ENCODE measurements at places on chromosomes 1 and 21.
A peak's percentile ranks its signal among the peaks of the same experiment; 100 is the strongest.

GRCh38 chr1:151146072-151146411 is 389 bp downstream of the SEMA6C start:
- DNase-seq = no peak

DNA sequence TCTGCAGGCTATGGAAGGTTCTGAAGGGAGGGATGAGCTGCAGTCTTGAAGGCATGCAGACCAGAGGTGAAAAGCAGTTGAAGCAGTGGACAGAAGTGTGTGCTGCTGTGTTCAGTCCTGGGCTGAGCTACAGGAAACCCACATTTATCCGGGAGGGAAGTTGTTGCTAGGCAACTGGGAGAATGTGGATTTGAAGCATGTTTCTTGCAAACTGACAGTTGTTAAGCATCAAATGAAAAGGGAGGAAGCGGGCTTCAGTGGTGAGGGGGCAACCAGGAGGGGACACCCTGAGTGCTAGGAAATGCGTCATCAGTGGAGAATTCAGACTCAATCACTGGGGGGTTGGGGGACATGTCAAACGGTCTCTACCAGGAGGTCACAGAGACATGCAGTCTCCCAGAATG is 28.7 kb downstream of the ABCA4 start:
- no peak for DNase-seq

- no peak for DNase-seq
These were observed 73.1 kb downstream of the UBIAD1 start for GRCh38 chr1:11345971-11346715.

DNA sequence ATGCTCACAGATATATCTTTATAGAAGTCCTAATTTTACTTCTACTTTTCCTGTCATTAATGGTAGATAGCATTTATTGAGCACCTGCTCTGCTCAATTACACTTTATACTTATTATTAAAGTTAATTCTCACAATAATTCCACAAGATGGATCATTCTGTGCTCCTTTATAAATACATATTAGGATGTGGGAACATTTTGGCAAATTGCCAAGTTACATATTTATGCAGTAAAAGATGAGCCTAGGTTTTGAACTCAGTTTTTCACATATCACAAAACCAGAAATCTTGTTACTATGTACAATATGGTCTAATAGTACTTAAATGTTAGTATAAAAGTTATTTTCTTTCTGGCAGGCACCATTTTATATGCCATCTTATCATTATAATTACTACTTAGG is 895.0 kb upstream of the B3GALT2 start:
- DNase-seq = no peak

DNA sequence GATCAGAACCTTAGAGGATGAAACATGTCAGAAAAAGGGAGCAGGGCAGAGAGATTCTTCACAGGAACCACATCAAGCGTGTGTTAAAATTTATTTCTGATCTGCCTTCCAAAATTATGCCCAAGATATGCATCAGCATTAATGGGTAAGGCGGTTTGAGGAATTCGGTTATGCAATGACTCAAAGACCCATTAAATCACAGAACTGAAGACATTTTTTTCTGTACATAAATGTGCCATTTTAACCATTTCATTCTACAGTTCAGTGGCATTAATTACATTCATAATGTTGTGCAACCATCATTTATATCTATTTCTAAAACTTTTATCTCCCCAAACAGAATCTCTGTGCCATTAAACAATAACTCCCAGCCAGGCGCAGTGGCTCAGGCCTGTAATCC is 43.4 kb downstream of the CNST start:
- DNase-seq = no peak

DNA sequence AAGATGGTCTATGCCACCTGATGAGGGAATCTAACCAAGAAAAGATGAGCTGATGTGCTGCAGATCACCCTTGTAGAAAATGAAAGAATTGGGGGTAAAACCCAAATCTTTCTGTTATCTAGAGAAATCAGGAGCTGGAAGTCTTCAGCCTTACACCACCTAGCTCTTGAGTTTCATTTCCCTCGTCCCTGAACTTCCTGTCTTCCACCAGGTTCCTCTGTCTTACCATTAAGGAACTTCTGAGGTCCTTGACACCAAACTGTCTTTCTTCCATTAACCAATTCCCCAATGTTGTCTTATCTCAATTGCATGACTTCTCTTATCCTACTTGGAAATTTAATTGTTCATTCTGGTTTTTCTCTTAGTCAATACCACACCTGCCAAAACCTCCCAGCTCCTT is 31.5 kb downstream of the LPAR3 start:
- DNase-seq = no peak

GRCh38 chr1:6275826-6276782 is 15.2 kb upstream of the GPR153 start:
- peak; percentile 45 for DNase-seq

- no peak for DNase-seq
These were observed 52.3 kb downstream of the RAP1A start for GRCh38 chr1:111671852-111672251.

- DNase-seq = no peak
These were observed 45.2 kb downstream of the CAMK2N1 start for GRCh38 chr1:20440785-20441200.

DNA sequence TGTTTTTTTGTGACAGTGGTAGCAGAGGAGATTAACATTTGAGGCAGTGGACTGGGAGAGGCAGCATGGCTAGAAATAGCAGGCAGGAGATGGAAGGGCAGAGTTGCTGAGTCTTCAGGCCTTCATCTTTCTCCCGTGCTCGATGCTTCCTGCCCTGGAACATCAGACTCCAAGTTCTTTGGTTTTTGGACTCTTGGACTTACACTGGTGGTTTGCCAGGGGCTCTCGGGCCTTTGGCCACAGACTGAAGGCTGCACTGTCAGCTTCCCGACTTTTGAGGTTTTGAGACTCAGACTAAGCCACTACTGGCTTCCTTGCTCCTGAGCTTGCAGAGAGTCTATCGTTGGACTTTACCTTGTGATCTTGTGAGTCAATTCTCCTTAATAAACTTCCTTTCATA is 24.2 kb upstream of the LEFTY2 start:
- no peak for DNase-seq

GRCh38 chr1:151989211-151989862 is 4.3 kb downstream of the S100A10 start:
- peak; percentile 50 for DNase-seq

- no peak for DNase-seq
These were observed 23.9 kb downstream of the ACOT11 start for GRCh38 chr1:54571803-54572541.

GRCh38 chr1:17304151-17304825 is 3.7 kb upstream of the PADI4 start:
- DNase-seq = no peak

- DNase-seq = no peak
These were observed 15.5 kb upstream of the SFT2D2 start for GRCh38 chr1:168210312-168210711.

DNA sequence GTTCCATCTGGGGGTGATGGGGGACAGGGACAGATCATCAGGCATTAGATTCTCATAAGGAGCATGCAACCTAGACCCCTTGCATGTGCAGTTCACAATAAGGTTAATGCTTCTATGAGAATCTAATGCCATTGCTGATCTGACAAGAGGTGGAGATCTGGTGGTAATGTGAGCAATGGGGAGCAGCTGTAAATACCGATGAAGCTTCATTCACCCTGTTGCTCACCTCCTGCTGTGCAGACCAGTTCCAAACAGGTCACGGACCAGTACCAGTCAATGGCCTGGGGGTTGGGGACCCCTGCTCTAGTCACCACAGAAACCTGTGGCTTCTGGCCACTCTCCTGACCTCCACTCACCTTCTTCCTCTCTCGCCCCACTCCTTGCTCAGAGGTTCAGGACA is 229.9 kb downstream of the PTPRU start:
- no peak for DNase-seq

DNA sequence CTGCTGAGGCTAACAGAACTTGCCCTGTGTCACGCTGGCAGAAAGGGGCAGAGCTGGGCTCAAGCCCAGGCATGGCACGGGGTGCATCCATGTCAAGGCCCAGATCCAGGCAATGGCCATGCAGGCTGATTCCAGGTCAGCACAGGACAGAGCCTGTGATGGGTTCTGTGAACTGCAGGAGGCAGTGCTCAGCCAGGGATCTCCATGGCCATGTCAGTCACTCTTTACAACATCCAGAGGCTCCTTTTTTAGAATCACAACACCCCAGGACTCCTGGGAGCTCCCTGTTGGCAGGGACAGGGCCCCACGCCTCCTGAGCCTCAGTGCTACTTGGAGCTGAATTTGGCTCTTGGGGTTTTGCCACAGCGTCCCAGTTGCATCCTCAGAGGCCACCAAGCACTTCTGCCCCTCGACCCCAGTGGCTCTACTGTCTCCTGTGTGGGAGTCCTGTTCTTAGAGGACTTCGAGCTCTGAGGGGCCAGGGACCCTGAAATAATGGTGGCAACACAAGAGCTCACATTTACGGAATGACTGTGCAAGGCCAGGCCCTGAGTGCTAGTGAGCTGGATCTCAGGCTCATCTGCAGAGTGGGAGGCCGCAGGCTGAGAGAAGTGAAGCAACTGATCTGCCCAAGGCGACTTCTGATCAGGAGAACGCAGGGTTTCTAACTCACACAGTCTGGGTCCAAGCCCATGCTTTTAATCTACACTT is 211.5 kb downstream of the TRABD2B start:
- no peak for DNase-seq

GRCh38 chr21:24275616-24276015 is 1331.7 kb downstream of the MRPL39 start:
- no peak for DNase-seq

GRCh38 chr1:115701090-115701489 is 59.3 kb downstream of the VANGL1 start:
- DNase-seq = no peak

- peak; percentile 83 for DNase-seq
These were observed 25.3 kb downstream of the TMEM51 start for GRCh38 chr1:15178571-15179484.

- no peak for DNase-seq
These were observed 35.7 kb downstream of the SDC3 start for GRCh38 chr1:30872948-30873263.

- peak; percentile 59 for DNase-seq
These were observed 57.2 kb downstream of the TNFSF4 start for GRCh38 chr1:173149887-173150286.

GRCh38 chr1:20499105-20499504 is 8.8 kb downstream of the MUL1 start:
- DNase-seq = no peak

DNA sequence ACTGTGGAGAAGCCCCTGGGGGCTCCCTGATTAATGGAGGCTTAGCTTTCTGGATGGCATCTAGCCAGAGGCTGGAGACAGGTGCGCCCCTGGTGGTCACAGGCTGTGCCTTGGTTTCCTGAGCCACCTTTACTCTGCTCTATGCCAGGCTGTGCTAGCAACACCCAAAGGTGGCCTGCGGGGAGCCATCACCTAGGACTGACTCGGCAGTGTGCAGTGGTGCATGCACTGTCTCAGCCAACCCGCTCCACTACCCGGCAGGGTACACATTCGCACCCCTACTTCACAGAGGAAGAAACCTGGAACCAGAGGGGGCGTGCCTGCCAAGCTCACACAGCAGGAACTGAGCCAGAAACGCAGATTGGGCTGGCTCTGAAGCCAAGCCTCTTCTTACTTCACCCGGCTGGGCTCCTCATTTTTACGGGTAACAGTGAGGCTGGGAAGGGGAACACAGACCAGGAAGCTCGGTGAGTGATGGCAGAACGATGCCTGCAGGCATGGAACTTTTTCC is 24.8 kb downstream of the PCSK9 start:
- DNase-seq = no peak

DNA sequence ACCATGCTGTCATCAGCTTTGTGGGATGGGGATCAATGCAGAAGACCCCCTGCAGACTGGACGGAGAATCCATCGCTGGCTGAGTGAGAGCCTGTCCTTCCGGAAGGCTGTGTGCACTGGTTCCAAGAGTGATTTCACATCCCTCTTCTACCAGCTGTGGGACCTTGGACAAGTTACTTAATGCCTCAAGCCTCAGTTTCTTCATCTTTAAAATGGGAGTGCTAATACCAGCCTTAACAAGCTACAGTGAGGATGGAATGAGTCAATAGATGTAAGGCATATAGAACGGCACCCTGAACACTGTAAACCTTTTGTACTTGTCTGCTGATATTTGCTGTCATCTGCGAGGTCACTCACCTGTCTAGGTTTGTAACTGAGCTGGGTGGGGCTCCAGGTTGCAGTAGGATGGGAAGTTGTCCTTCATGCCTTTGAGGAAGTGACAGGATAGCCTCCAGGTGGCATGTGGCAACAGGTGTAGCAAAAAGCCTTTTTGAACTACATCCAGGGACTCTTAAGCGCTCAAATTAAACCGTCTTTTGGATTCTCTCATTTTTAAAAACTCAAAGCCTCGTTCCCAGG is 27.5 kb downstream of the TMEM51 start:
- no peak for DNase-seq

DNA sequence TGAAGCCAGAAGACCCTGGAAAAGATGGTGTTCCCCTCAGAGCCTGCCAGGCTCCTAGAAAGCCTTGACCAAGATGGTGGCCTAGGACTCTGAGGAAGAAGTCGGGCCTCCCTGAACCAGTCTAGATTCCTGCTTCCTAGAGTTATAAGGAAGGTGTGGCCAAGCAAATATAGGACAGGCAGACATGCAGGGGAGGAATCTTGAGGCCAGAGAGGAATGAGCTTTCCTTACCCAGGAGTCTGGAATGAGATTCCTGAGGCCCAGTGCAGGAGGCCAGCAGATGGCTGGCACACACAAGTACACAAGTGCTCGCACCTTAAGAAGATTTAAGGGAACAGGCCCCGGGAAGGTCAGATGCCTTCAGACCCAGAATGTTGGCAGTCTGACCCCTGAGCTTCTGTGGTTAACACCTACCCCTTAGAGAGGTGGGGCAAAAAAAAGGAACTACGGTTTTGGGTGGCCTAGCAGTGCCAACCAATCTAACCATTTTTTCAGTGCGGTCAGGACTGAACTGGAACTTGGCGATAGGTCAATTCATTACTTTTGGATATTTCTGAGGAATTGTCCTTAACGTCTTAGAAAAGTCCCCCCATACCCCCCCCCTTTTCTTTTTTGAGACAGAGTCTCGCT is 73.3 kb downstream of the MDM4 start:
- DNase-seq = no peak

- no peak for DNase-seq
These were observed 7.5 kb downstream of the MIER1 start for GRCh38 chr1:66932291-66932690.

DNA sequence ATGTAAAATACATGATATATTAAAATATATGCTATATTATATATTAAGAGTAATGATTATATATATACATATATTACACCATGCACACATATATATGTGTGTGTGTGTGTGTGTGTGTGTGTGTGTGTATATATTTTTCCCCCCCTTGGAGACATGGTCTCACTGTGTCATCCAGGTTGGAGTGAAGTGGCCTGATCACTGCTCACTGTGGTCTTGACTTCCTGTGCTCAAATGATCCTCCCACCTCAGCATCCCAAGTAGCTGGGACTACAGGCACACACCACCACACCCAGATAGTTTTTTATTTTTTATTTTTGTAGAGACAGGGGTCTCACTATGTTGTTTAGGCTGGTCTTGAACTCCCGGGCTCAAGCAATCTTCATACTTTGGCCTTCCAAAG is 54.4 kb upstream of the RBM34 start:
- DNase-seq = no peak

DNA sequence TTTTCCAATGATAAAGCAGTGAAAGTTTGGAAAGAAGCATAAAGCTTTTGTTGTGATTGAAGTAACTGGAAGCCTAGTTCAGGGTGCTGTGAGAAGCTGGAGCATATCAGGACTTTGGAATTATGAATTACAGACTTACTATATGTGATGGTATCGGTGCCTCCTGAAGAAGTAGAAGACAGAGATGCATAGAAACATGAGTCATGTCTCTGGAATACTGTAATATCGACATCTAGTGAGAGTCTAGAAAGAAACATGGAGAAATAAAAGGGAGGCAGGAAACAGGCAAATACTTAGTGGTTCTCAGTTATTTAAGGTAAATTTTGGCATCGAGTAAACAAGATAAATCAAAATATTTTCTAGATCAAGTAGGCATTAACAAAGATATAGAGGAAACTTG is 103.0 kb downstream of the CAMTA1 start:
- no peak for DNase-seq

Measured in non-pigmented ciliary epithelial cell (primary cell).